ENCODE measurements at places on chromosomes 7 and 10.
A peak's percentile ranks its signal among the peaks of the same experiment; 100 is the strongest.

- no peak for DNase-seq
These were observed 61.2 kb downstream of the DNAJB6 start for GRCh38 chr7:157397731-157398691.

DNA sequence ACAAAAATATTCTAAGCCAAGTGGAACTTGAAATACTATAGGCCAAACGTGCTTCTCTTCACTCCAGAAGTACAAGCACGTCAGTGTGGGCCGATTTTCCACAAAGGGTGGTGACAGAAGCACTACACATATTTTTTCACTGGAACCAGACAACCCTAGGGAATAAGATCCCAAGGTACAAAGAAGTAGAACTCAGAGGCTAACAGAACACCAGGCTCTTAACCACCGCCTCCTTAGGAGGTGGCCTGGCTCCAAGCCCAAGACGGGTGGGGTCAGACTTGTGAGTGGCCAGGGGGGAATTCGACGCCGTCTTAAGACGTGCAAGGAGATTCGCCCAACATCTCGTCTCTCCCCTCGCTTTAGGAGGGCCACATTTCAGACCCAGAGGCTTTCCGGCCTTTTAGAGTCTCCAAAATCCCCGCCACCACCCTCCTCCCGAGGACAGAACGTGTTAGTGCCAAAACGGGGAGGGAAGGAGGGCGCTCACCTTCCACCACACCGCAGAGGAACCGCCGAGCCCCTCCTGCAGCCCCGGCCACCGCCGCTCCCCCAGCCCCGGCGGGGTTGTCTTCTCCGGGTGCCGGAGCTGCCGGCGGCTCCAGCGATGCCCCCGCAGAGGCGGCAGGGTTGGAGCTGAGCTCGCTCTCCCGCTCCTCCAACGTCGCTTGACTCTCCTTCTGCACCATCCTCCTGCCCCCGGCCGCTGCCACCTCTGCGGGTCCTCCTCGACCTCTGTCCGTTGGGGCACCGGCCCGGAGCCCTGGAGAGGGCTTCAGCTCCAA lies 716 bp downstream of the OGA start:
- DNase-seq: no peak

GRCh38 chr7:50697748-50698147 lies 84.9 kb downstream of the GRB10 start:
- DNase-seq: no peak

GRCh38 chr10:113565364-113565763 lies 12.5 kb downstream of the HABP2 start:
- DNase-seq: no peak

GRCh38 chr10:50968386-50969091 lies 83.1 kb upstream of the A1CF start:
- DNase-seq: no peak

DNA sequence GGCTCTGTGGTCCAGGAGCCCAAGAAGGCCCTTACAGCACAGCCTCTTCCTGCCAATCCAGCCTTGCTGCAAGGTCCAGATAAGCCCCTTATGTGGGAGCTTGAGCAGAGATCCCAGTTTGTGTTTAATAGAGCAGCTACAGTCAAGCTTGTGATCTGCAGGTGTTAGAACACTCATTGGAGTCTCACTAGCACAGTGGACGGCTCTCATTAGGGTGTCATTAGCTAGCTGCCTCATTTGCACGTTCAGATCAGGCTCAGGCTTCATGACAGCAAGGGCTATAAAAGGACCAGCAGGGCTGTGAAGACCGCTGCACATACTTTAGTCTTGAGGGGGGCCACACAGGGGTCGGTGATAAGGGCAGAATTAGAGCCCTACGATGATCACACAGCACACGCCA lies 443.2 kb downstream of the RPS24 start:
- no peak for DNase-seq

DNA sequence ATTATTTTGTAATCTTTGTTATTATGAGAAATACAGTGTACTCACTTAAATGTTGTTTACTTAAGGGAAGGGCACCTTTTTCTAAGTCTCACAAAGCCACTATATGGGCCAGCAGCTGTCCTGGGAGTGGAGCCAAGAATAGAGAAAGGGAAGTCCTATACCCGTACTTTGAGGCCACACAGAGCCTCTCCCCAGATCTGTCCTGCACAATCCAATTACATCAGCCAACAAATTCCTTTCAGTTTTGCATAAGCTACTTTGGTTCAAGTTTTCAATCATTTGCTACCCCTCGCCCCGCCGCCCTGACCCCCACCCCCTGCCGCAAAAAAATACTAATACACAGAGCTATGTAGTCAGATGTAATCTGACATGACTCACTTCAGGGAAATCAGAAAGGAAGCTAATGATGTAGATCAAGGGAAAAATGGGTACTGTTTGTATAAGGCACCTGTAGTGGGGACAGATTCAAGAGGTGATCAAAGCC lies 297.4 kb upstream of the NEBL start:
- DNase-seq: no peak

- no peak for DNase-seq
These were observed 5.7 kb downstream of the NRF1 start for GRCh38 chr7:129617178-129617577.

DNA sequence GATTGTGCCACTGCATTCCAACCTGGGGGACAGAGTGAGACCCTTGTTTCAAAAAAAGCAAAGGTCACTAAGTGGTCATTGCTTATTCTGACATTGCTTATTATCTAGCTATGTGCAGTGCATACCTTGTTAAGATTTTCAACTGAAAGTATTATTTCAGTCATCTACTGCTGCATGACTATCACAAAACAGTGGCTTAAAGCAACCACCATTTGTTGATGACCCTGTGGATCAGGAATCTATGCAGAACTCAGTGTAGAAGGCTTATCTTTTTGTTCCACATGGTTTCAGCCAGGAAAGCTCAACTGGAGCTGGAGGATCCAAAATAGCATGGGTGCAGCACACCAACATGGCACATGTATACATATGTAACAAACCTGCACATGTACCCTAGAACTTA lies 23.1 kb downstream of the THNSL1 start:
- DNase-seq: no peak

DNA sequence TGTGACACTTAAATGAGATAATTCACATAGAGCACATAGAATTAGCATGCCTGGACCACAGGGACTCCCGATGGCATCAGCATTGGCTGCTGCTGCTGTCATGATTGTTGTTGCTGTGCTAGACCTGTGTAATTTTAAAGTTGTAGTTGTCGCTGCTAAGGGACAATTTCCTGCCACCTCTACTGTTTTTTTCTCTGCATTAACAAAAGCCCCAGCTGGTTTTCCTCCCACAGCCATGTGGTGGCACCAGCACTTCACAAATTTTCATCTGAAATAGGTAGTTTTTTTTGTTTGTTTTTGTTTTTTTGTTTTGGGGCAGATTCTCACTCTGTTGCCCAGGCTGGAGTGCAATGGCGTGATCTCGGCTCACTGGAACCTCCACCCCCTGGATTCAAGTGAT lies 25.4 kb upstream of the PRXL2A start:
- DNase-seq: peak; percentile 7

GRCh38 chr10:119803264-119803663 lies 69.4 kb downstream of the MCMBP start:
- no peak for DNase-seq

GRCh38 chr7:26293569-26294308 lies 2.1 kb downstream of the SNX10 start:
- DNase-seq: peak; percentile 58

GRCh38 chr10:30849231-30850035 lies 182.2 kb downstream of the ZNF438 start:
- no peak for DNase-seq

DNA sequence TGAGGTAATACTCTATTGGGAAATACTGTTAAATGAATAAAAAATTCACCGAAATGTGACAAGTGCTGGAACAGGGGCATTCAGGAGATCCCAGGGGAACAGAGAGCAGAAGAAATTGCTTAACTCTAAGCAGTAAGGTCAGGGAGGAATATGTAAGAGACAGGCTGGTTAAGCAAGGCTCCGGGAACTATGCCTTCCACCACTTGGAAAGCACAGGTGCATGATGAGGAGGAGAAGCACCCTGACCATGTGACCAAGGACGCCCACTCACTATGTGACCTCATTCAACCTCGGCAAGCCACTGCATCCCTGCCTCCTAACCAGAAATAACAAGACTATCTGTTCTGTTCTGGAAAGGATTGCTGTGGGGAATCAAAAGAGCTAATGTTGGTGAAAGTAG lies 218.4 kb downstream of the ELMO1 start:
- no peak for DNase-seq

GRCh38 chr7:106220307-106220706 lies 64.5 kb downstream of the NAMPT start:
- DNase-seq: no peak
